ENCODE measurements at places on chromosomes 2 and 18. TPM values are rescaled to one million over a fixed set of nuclear protein-coding genes. Genes with fewer than 3 reads are reported as not detected.

DNA sequence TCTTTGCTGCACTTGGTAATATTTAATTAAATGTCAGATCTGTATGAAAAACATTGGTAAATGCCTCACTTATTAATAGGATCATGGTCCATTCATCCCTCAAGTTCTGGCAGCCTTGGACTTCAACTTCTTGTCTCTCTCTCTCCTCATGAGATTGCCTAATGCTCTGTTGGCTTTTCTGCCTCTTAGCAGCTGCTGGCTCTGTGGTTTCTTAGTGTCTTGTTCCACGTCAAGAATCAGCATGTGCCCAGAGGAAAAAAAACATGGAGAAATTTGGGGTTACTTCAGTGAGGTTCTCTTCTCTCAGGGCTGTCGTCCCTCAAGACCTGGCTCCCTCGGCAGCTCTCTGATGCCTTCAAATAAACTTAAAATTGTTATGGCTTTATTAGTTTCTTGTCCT is 75.4 kb downstream of the TAF4B start:
- DNase-seq, result no peak

LRP1B gene
- 2.2 TPM for polyA plus RNA-seq

GRCh38 chr2:58120626-58121229 is 74.1 kb downstream of the VRK2 start:
- DNase-seq, result no peak

GRCh38 chr2:135991861-135992260 is 6.4 kb upstream of the DARS1 start:
- DNase-seq, result no peak

TMEM185B gene
- polyA plus RNA-seq, result 13.1 TPM

GRCh38 chr18:79203017-79203605 is 133.9 kb downstream of the ATP9B start:
- DNase-seq, result no peak

DNA sequence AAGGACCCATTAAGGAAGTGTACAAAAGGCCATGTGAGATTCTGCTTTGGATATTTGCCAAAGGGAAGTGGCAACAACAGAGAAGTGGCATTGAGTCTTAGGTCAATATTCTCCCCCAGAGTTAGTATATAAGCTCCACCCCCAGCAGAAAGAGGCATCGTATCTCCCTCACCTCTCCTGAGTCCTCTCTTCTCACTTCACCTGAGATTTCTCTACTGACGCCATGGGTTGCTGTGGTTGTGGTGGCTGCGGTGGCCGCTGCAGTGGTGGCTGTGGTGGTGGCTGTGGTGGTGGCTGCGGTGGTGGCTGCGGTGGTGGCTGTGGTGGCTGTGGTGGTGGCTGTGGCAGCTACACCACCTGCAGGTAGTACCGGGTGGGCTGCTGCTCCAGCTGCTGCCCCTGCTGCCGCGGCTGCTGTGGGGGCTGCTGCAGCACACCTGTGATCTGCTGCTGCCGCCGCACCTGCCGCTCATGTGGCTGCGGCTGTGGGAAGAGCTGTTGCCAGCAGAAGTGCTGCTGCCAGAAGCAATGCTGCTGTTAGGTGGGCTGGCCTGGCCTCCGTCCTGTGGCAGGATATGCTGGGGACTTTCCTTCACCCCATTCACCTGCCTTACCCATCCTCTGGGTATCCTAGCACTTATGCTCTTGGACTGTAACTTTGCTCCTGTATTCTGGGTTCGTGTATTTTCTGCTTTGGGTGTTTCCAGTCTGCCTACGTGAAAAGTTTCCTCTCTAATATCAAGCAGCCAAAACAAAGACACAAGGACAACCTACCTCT is 5.9 kb downstream of the SCYGR3 start:
- peak; percentile 20 for DNase-seq

- no peak for DNase-seq
These were observed 169.6 kb upstream of the SIX2 start for GRCh38 chr2:45178854-45179253.

TEX44 gene
- polyA plus RNA-seq, result not detected

LRATD1 gene
- polyA plus RNA-seq, result 10.0 TPM

DNA sequence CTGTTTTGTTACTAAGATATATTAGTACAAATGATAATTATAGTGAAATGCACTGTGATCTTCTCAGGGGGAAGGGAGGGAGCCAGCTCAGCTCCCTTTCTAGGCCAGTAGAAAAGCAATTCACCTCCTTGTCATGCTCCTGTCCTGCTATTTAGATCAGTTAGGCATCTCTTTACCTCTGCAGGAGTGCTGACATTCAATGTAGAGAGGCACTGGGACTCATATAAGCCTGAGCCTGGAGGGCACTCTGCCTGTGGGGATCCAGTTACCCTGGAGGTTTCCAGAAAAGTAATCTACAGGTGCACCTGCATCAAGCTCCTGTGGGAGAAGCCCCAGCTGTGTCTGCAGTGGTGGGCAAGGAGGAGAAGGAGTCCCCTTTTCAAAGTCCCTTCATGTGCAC is 277.0 kb downstream of the CPS1 start:
- DNase-seq, result no peak

DNA sequence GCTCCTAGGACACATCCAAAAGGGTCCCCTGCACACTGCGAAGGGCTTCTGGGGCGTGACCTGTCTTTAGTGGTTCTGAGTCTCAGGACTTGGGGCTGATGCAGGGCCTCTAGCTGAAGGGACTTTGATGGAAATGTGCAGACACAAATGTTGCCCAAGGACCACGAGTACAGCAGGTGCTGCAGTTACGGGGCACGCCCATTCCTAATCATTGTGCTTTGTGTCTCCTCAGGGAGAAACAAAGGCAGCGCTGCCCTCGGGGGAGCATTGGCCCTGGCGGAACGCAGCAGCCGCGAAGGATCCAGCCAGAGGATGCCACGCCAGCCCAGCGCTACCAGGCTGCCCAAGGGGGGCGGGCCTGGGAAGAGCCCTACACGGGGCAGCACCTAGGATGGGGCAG is 8.0 kb downstream of the TUBA3E start:
- no peak for DNase-seq

GRCh38 chr18:68638613-68639012 is 76.3 kb downstream of the TMX3 start:
- DNase-seq, result no peak

- no peak for DNase-seq
These were observed 177.3 kb downstream of the HDAC4 start for GRCh38 chr2:239223310-239224198.

GRCh38 chr2:48943436-48943835 is 187.9 kb upstream of the LHCGR start:
- no peak for DNase-seq

DNA sequence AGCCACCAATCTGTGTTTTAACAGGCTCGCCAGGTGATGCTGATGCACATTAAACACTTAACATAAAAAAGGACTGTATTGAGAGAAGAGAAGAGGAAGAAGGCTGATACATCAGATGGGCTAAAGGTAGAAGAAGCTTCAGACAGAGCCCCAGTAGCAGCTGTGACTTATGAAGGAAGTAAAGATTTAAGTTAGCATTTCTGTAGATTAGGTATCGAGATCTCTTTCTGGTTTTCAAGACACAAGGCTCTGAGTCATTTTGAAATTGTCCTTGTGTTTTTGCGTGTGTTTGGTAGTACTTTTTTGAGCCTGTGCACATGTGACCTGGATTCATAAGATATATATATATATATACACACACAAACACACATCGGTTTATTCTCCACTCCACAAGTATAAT is 40.6 kb upstream of the GCFC2 start:
- no peak for DNase-seq

GRCh38 chr2:66481100-66481549 is 46.2 kb downstream of the MEIS1 start:
- no peak for DNase-seq

HRH4 gene
- 0.08 TPM for polyA plus RNA-seq

DNA sequence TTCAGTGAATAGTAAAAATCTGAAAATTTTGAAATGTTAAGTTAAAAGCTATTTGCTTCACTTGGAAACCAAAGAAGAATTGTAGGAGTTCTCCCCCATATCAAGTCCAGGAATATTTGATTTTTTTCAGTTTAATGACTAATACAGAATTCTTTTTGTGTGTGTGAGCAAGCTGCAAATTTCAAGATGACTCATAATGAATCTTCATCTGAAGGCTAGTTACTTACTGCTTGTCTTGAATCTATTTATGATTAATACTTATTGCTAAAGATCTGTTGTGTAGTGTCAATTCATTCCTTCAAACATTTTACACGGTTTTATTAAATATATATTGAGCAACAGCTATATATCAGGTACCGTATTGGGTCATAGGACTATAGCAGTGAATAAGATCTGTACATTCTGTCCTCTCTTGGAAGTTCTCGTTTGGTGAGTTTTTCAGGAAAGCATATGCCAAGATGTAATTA is 47.8 kb upstream of the CAVIN2 start:
- no peak for DNase-seq

DNA sequence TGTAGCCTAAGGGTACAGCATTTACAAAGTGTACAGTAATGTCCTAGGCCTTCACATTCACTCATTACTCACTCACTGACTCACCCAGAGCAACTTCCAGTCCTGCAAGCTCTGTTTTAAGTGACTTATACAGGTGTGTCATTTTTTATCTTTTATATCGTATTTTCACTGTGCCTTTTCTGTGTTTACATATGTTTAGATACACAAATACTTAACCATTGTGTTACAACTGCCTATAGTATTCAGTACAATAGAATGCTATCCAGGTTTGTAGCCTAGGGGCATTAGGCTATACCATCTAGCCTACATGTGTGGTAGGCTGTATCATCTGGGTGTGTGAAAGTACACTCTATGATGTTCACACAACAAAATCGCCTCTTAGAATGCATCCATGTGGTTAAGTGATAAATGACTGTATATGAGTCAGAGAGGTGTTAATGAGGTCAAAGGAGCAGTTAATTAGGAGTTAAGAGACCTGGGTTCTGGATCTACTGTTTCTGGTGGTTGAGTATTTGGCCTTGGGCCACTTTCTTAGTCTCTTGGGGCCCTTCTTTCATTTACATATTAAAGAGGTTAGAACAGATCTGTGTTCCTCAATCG is 149.1 kb downstream of the GREB1L start:
- no peak for DNase-seq

DNA sequence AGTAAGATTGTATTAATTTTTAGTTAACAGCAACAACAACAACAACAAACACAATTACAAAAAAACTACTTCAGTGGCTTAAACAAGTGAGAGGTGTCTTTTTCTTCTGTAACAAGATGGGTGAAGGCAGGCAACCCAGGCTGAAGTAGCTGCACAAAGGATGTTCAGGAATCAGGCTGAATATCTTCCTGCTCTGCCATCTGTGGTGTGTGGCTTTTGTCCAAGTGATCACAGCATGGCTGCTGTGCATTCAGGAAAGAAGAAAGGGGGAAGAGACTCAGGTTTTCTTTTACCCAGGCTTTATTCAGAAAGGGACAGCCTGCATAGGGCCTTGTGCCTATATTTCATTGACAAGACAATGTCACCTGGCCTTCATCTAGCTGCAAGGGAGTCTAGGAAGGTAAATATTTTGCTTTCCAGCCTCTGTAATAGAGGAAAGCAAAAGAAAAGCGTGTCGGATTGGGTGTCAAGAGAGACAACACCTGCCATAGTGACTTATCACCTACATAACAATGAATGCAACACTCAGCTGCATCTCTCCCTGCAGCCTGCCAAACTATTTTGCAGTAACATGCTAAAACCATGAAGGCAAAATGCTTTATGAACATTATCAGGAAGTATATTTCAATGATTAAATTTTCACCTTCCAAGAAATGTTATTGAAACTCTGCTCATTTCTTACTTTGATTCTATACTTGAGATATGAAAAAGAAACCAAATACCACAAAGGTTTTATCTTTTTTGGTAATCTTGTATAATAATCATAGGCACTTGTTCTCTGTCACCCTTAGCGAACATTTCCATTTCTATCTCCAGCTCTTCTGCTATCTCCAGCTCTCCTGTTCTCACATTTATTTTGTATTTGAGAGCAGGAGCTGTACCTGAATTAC is 14.6 kb downstream of the G6PC2 start:
- DNase-seq, result no peak

GRCh38 chr2:86633155-86633651 is 9.5 kb upstream of the RNF103 start:
- no peak for DNase-seq

- no peak for DNase-seq
These were observed 234.9 kb upstream of the CYRIA start for GRCh38 chr2:16900405-16901025.

DNA sequence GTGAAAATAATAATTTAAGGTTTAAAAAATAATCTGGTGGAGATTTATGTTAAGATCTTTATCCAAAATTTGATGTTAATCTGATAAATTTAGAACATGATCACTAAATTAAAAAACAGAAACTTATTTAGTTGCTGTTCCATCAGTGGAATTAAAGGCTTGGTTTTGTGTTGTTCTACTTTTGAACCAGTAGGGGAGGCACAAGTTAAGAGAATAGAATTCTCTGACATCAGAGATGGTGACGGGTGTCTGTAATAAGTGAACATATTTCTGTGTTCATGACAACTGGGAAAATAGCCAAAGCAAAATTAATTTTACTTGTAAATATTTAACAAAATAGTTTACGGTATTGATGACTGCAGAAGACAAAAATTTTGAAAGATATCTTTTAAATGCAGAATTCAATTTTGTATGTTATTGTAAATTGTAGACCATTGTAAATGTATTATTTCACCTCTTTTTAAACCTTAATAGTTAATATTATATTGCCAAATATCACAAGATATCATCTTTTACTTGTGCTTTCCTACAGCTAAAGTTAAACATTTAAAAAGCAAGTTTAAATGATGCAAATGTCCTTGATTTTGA is 106.0 kb downstream of the UBR3 start:
- peak; percentile 2 for DNase-seq

DNA sequence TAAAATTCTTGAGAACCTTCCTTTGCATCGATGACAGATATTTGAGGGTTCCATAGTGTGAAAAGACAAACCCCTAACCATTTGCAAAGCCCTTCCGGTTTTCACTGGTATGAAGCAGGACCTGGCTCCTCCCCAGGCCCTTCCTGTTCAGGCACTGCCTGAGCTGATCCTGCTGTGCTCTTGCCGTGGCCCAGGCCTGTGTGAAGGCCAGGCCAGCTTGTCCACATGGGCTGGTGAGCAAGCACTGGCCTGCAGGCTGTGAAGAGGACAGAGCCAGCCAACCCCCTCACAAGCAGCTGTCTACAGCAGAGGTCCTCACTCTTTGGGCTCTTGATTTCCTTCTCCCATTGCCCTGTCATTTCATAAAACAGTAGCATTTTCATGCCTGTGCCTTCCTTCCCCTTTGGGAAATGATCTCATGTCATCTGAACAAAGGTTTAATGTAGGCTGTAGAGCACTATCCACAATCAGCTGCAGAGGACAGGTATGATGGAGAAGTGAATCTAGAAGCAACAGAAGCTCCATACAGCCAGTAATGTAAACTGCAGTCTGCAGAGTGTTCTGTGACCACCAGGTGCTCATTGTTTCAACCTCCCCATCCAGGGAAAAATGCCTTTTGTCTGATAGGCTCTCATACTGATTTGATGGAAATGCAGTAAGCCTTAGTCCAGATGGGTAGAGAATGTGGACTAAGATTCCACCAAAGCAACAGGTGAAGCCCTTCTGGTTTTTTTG is 19.8 kb downstream of the MPHOSPH10 start:
- DNase-seq, result no peak

FSHR gene
- 0.43 TPM for polyA plus RNA-seq

DNA sequence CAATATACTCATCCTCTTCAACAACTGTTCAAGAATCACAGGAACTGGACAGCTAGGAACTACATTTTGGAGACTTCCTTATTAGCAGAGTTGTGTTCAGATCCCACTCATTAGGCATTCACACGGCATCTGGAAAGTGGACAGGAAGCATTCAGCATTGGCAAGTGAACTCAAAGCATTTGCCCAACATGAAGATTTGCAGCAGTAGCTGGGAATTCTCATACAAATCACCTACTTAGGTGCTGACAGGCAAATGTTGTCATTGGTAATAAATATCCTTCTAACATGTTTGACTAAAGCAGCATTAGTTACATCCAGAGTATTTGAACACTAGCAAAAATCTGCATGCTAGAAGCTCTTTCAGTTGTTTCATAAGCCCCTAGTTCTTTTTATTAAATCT is 350.8 kb downstream of the PTH2R start:
- DNase-seq, result no peak

Data from forelimb muscle (tissue), 1 donor.